Activated CD4-positive, alpha-beta T cell treated with anti-CD3 and anti-CD28 coated beads for 36 hours (primary cell): ENCODE measurements at places on chromosomes 4 and X.

DNA sequence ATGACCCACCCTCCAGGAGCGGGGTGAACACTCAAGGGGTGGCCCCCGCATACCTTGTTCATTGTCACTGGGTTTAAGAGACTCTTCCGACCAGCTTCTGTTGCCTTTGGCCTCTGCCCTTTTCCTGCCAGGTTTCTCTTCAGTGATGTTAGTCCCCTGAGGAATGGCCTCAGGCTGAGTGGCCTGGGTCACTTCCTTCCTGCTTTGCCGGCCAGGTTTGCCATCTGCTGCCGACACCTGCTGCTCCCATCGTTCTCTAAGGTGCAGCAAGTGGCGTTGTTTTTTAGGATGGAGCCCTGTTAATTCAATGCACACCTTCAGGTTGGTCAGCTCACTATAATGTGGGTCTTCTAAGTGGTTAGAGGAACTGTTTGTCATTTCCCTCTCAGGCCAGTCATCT, 34.2 kb downstream of the BCOR start:
- no peak for DNase-seq

DNA sequence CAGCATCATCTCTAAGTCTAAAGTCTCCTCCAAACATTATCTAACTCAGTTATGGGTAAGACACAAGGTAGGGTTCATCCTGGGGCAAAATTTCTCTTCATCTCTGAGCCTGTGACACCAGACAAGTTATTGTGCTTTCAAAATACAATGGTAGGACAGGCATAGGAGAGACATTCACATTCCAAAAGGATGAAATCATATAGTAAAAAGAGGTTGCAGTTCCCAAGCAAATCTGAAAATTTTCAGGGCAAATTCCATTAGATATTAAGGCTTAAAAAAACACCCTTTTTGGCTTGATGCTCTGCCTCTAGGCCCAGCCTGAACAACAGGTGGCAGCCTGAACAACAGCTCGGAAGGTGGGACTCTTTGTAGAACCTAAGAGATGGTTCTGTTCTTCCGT, 448.3 kb upstream of the SLIT2 start:
- DNase-seq: no peak

- no peak for DNase-seq
These were observed 39.1 kb upstream of the PDLIM5 start for GRCh38 chr4:94412658-94413038.

- DNase-seq: peak; percentile 11
These were observed 10.5 kb upstream of the TLR3 start for GRCh38 chr4:186058253-186058979.

- DNase-seq: no peak
These were observed 231.4 kb downstream of the VEGFC start for GRCh38 chr4:176561368-176561767.

DNA sequence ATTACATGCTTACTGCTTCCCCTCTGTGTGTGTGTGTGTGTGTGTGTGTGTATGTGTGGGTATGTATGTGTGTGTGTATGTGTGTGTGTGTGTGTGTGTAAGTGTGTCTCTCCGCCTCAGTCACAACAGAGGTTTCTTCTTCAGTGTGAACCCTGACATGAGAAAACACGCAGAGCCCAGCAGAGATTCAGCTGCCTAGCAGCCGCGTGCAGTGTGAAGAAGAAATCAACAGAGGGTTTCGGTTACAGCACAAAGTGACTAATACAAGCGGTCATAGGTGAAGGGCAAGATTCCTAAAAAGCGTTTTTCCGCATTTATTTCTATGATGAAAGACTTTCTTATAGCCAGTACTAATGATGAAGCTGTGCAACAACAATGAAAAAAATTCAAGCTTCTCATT, 55.3 kb upstream of the ZFP42 start:
- no peak for DNase-seq

GRCh38 chrX:67317725-67318124, 226.1 kb upstream of the AR start:
- no peak for DNase-seq

GRCh38 chrX:30296408-30297254, 12.6 kb downstream of the NR0B1 start:
- DNase-seq: no peak

GRCh38 chr4:163535657-163536056, 41.2 kb downstream of the TMA16 start:
- no peak for DNase-seq

DNA sequence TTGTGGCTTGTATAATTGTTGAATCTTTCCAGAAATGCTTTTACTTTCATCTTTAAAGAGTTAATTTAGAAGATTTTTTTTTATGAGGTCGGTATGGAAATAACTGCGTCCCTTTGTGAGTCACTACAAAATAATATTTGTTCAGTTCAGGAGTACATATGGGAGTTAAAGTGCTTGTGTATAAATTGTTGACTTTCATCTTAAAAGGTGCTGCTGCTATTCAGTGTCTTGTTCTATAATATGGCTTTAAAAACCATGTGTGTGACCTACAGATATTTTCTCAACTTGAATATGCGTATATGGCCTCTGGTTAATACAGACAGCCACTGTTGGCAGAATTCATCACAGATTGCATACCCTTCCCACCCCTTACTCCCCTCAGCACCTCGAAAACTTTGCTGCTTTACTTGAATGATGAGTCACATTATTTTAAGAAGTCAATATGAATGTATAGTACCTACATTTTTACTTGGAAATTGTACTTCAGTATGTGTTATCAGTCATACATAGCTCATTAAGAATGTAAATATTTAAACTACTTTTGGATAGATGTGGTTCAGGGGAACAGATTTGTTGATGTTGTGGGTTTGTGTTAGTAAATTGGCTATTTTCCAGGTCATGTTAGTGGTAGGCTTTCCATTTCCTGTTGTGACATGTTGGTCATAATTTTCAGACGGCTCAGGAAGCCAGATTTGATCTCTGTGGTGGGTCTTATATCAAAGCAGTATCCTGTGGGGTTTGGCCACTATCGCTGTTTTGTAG, 1.5 kb downstream of the CLCN3 start:
- DNase-seq: no peak

- no peak for DNase-seq
These were observed 28.3 kb downstream of the NBDY start for GRCh38 chrX:56757327-56757726.

GRCh38 chr4:110138551-110138950, 59.9 kb downstream of the ELOVL6 start:
- DNase-seq: no peak

DNA sequence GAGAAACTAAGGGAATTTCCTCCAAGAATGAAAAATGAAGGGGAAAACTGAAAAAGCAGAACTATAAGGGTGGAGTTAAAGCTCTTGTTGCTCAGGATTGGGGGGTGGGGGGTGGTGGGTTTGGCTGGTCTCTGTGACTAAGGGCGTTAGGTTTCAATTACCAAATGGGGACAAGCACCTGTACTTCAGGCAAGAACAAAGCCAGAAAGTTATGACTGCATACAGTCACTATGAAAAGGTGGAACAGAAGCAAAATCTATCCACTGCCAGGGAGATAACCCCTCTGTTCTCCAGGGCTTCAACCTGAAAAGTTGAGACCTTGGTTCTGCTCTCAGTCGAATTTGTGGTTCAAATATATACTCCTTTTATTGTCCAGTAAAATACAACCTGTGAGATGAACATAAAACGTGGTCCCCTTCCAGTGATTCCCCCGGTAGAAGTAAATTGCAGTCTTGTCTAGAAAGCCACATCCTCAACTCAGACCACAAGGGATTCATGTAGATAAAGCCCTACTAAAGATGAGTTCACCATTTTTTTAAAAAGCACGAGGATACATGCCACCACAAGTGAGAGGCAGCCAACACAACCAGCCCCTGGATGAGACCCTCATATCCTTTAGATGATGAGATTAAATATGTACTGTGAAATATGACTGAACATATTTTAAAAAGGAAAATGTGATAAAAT, 257.1 kb upstream of the RPS6KA3 start:
- no peak for DNase-seq

- DNase-seq: no peak
These were observed 19.5 kb downstream of the XAGE5 start for GRCh38 chrX:52830551-52830950.

GRCh38 chr4:2688281-2688680, 67.9 kb downstream of the TNIP2 start:
- no peak for DNase-seq

DNA sequence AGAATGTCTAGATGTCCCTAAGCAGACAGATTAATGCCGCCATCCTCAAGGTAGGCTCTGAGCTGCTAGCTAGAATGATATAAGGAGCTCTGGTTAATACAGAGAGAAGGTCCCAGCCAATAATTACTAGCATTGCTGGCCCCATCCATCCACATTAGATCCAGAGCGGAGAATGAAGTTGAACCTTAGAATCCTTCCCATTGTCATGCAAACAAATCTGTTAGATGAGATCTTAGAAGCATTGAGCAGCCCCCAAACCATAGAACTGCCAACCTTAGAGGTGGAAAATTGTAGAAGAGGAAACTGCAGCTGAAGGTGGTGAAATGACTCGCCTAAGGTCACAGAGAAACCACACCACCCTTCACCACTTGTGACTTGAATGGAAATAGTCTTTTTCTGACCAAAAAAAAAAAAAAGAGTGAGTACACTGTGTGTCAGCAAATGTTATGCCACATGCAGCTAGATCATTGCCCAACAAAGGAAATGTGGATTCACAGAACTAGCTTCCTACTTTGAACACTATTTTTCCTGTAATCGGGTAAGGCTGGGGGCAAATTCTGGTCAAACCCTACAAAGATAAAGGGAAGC, 162.1 kb downstream of the SMIM20 start:
- DNase-seq: peak; percentile 78

GRCh38 chr4:19473569-19473968, 778.1 kb upstream of the SLIT2 start:
- DNase-seq: no peak

- DNase-seq: no peak
These were observed 143.2 kb downstream of the KIT start for GRCh38 chr4:54800831-54801530.

DNA sequence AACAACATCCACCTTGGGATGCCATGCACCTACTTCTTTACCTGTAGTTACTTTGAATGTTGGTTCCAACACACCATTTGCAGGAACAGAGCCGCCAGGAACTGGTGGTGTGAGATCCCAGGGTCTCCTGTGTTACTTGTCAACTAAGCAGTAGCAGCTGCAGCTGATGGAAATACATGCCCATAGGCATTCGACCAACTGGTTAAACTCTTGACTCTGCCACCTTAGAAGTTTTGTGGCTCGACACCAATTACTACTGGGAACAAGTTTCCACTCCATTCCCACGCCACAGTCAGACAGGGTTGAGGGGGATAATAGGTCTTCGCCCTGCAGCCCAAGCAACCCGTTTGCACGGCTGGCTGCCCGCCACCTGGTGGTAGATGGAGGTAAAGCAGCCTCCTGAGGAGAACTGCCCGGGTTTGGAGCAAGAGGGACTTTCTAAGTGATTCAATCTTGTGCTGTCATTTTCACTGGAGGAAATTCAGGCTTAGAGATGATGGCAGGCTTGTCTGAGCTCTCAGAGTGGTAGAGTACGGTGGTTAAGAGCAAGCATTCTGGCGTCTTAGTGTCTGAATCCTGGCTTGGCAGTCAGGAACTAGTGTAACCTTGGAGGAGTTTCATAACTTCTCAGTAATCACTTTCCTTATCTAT, 119.1 kb upstream of the TRIM2 start:
- DNase-seq: peak; percentile 93

DNA sequence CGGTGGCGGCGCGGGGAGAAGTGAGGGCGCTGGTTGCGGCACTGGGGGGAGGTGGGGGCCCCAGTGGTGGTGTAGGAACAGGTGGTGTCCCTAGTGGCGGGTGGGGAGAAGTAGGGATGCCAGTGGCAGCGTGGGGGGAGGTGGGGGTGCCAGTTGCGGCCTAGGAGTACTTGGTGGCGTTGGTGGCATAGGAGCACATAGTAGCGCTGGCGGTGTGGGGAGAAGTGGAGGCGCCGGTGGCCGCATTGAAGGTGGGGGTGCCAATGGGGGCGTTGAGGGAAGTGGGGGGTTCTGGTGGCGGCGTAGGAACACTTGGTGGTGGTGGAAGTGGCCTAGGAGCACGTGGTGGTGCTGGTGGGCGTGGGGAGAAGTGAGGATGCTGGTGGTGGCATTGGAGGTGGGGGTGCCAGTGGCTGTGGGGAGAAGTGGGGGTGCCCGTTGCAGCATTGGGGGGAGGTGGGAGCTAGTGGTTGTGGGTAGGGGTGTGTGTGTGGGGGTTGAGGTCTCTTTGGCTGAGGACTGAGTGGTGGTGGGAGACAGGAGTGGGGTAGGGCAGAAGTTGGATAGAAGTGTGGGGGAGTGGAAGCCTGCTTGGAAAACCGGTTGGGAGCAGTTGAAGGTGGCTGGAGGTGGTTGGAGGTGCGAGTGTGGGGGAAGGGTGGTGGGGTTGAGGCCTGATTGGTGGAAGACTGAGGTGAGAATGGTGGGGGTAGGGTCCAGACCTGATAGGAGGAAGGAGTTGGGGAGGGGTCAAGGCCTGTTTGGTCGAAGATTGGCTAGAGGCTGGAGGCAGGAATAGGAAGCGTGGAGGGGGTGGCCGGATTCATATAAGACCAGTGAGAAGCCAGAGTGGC, 1.1 kb downstream of the GCNA start:
- peak; percentile 5 for DNase-seq

DNA sequence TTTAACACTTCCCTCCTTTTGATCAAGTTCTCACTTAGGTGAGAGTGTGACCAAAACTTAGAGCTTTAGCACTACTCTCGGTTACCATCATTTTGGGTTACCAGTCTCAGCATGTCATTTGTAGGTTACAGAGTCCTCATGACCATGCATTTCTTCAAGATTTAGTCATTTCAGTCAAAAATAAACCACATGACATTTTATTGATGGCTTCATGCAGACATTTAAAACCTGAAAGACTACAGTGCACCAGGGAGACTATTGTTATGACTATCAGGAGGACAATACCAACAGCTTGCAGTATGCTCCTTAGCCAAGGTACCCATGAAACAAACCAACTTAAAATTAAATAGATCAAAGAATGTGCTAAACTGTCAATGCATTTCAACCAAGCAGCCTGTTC, 498.1 kb upstream of the FSTL5 start:
- no peak for DNase-seq

DNA sequence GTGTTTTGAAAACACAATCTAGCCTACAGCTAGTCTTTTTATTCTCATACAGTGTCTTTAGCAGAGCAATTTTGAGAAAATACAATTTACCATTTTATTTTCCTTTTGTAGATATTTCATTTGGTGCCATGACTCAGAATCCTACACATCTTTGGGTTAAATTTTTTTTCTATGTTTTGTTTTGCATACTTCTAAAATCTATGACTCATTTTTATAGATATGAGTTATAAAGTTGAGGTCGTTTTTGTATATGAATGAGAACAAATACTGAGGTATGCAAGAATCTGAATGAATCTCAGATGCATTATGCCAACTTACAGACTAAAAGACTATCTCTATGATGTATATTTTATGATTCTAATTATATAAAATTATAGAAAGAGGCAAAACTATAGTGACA, 206.5 kb upstream of the ANXA10 start:
- DNase-seq: no peak

GRCh38 chrX:24658421-24658820, 11.3 kb upstream of the PCYT1B start:
- DNase-seq: no peak

GRCh38 chr4:182593864-182594263, 323.3 kb downstream of the DCTD start:
- DNase-seq: no peak
